ENCODE measurements at places on chromosomes 2 and 18. TPM values are rescaled to one million over a fixed set of nuclear protein-coding genes. Genes with fewer than 3 reads are reported as not detected.

LRRTM4 gene
- 2.3 TPM for total RNA-seq

- no peaks in the 10 kb centered on the region for H3K4me1 ChIP-seq
- H3K36me3 ChIP-seq: no peaks in the 10 kb centered on the region
- DNase-seq: no peak
- no peaks in the 10 kb centered on the region for H3K27me3 ChIP-seq
- H3K4me3 ChIP-seq: no peak overlapping the region
- H3K27ac ChIP-seq: no peak overlapping the region
Measured at GRCh38 chr2:47617523-47618271, 165.2 kb upstream of the MSH6 start.

EPG5 gene
- 14.9 TPM for total RNA-seq

DNA sequence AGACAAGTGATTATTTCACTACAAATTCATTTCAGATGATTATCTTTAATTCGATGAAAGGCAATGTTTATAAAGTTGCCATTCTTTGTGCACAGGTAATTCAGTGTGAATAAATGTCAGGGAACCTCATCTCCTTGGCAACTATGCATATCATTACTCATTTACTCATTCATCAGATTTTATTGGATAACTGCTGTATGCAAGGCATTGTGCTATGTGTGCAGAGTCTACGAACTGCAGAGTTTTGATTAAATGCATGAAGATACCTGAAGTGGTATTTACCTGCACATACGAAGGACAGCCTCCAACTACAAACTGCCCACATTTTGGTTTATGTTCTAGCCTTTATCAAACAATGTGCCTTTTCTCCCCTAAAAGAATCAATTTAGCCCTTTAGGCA, 3.5 kb downstream of the RND3 start:
- peaks cover 3% of the 10 kb centered on the region for H3K36me3 ChIP-seq
- peak overlapping the region; percentile 96 for H3K27ac ChIP-seq
- peaks cover 3% of the 10 kb centered on the region for H3K27me3 ChIP-seq
- DNase-seq: no peak

DNA sequence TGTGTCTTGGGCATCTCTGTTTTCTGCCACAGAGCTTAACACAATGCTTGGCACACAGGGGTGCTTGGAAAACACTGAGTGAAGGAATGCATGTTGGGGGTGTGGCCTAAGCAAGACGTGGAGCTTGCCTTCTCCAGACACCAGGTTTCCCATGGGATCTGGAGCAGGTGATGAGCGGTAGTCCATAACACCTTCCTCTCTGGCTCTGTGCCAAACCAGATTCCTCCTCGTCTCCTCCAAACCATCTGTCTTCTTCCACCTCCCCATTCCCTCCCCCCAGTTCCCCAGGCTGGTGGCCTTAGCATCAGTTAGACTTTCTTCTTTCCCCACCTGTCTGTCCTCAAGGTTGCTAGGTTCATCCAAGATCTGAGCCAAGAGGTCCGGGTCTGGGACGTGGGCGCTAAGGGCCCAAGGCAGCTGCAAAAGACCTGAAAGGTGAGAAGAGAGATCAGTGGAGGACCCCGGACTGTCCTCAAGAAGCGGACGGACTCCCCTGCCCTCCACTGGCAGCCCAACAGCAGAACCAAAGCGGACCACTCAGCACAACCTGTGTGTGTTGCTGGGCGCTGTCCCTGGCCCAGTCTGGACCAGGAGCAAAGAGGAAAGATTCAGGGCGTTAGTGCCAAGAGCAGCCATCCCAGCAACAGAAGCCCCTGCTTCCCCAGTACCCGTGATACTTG, 1.2 kb upstream of the ITM2C start:
- H3K4me1 ChIP-seq: peaks cover 37% of the 10 kb centered on the region
- H3K4me3 ChIP-seq: no peak overlapping the region
- H3K36me3 ChIP-seq: no peaks in the 10 kb centered on the region
- no peak for DNase-seq

DNA sequence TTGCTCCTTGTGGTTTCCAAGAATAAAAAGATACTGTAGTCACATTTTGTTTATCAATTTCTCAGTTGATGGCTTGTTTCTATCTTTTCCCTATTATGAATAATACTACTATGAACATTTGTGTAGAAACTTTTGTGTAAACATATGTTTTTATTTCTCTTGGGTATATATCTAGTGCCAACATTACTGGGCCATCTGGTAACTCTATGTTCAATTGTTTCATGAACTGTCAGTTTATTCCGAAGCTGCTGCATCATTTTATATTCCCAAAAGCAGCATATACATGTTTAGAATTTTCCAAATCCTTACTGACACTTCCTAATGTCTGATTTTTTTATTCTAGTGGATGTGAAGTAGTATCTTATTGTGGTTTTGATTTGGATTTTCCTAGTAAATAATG, 737.6 kb upstream of the TMEFF2 start:
- no peaks in the 10 kb centered on the region for H3K36me3 ChIP-seq
- H3K4me1 ChIP-seq: no peaks in the 10 kb centered on the region
- H3K27ac ChIP-seq: no peak overlapping the region
- no peak overlapping the region for H3K4me3 ChIP-seq
- no peaks in the 10 kb centered on the region for H3K27me3 ChIP-seq

DNA sequence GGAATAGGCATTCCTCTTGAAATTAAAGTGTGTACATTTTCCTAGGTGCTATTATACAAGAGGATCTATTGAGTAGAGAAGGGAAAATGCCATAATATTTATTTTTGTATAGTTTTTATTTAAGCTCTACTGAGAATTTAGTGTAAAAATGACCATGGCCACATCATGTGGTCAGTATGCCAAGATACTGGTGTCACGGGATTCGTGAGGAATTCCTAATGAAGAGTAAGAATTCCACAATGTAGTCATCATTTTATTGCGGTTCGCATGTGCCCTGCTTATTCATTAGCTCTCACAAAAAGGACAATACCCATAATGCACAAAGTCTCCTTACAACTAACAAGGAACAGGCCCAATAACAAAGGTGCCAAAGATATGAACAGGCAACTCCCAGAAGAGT, 39.3 kb upstream of the PARD3B start:
- H3K27me3 ChIP-seq: no peaks in the 10 kb centered on the region
- DNase-seq: peak; percentile 56
- H3K4me3 ChIP-seq: no peak overlapping the region
- H3K36me3 ChIP-seq: no peaks in the 10 kb centered on the region
- H3K4me1 ChIP-seq: no peaks in the 10 kb centered on the region

PPP1R7 gene
- 46.8 TPM for total RNA-seq

SERPINB10 gene
- total RNA-seq: 0.04 TPM

GRCh38 chr18:57785751-57786437, 17.2 kb downstream of the ATP8B1 start:
- DNase-seq: no peak
- H3K4me3 ChIP-seq: no peak overlapping the region
- H3K36me3 ChIP-seq: no peaks in the 10 kb centered on the region
- H3K27ac ChIP-seq: no peak overlapping the region
- H3K27me3 ChIP-seq: no peaks in the 10 kb centered on the region
